BE2C (cell line): ENCODE measurements at places on chromosomes 1 and 21.
A peak's percentile ranks its signal among the peaks of the same experiment; 100 is the strongest.

GRCh38 chr1:38941527-38942019, at the start of gene RHBDL2:
Gene RHBDL2, minus strand, starts transcription at chr1:38941830. Its CDS starts 22,618 bp downstream, at chr1:38919212.
- no peak for DNase-seq

GRCh38 chr1:109199710-109200109, 14.0 kb upstream of the SARS1 start:
- DNase-seq: no peak

DNA sequence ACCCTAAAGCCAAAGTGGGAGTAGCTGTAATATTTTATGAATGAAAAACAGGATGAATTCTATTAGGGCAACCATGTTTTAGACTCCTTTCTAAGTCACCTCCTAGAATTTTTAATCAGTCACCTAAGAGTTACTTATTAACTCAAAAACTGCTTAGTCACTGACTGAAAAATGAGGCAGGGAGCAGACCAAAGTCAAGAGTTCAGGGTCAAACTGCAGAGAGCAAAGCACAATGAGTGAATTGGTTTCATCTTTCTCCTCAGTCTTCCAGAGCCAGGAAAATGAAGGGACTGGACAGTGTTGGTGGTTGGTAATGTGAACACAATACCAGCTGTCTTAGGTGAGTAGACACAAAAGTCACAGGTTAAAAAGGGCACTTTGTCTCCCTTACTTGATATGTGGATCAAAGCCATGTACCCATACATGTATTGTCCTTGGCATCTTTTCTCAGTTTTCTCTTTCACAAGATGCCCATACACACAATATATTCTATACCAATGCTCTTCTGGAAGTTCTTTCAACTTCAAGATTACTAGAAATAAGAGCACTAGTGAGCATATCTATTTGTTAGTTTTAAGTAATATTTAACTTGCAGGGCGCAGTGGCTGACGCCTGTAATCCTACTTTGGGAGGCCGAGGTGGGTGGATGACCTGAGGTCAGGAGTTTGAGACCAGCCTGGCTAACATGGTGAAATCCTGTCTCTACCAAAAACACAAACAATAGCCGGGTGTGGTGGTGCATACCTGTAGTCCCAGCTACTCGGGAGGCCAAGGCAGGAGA, 42.2 kb downstream of the ATP1B1 start:
- no peak for DNase-seq

GRCh38 chr1:162336621-162337285, 39.9 kb downstream of the SPATA46 start:
- DNase-seq: no peak

DNA sequence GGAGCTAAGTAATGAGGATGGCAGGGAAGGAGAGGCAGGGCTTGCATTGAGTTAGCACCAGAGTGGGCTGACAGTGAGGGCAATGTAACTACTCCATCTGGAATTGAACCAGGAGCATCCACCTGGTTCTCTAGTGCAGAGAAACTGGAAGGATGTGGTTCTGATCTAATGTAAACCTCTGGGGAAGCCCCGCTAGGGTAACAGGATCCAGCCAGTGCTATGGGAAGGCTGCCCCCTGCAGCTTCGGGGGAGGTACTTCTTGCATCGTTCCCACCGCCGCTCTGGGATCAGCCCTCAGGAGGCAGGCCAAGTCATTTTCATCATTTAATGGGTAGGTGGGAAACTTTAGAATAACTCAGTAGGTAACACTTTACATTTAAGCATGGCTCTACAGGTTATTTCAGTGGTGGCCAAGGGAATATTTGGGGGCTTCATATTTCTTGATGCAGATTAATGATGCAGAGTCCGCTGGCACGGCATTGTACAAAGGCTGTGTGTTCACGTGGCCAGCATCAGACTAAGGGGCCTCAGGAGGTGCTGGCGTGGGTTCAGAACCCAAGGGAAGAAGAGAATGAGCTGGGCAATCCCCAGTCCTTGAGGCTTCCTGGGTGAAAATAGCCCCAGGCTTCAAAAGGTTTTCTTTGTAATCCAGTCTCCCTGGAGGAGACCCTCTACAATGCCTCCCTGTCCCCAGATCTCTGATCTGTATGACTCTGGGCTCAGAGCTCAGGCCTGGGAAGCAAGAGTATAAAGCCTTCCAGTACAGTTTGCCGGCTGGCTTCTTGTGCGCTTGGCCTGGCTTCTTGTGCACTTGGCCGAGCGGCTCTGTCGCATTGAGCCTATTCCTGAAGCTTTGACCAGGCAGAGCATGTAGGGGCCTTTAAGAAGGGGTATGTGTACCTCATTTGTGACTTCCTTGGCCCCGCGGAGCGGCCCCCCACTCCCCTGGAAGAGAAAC, 26.4 kb upstream of the KAZN start:
- DNase-seq: peak; percentile 20

- no peak for DNase-seq
These were observed 15.2 kb downstream of the SSX2IP start for GRCh38 chr1:84675106-84675505.

GRCh38 chr1:246647513-246647912, 76.7 kb upstream of the SCCPDH start:
- peak; percentile 33 for DNase-seq

- DNase-seq: no peak
These were observed 58.5 kb downstream of the SLC45A1 start for GRCh38 chr1:8376358-8376840.

GRCh38 chr1:54287176-54287650, 87.2 kb downstream of the MRPL37 start:
- DNase-seq: peak; percentile 70
